ENCODE measurements at places on chromosomes 12 and 14.

GRCh38 chr12:264269-264668 lies 1.6 kb upstream of the SLC6A13 start:
- DNase-seq, result no peak

- DNase-seq, result no peak
These were observed 18.8 kb downstream of the SLC6A12 start for GRCh38 chr12:195156-195555.

DNA sequence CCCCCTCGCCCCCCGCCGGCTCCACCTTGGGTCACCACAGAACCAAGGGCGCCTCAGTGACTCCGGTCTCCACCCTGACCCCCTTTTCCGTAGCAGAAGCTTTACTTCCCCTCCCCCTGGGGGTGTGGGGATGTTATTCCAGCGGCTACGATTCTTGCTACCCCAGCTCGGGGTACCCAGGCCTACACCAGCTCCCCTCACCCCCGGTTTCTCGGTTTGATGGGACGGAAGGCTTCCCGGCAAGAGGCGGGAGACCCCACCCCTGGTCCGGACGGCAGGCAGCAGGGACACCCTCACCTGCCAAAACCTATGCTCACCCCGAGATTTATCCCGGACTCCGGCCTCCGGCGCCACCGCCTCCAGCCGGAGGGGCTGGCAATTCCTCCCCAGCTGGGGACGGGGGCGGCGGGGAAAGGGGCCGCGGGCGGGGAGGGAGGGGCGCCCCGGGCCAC lies 619 bp downstream of the RAB15 start:
- no peak for DNase-seq

DNA sequence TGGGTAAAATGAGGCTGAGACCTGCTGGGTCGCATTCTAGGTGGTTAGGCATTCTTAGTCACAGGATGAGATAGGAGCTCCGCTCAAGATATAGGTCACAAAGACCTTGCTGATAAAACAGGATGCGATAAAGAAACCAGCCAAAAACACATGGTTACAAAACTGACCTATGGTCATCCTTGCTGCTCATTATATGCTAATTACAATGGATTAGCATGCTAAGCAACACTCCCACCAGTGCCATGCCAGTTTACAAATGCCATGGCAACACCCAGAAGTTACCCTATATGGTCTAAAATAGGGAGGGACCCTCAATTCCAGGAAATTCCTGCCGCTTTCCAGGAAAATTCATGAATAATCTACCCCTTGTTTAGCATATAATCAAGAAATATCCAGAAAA lies 132.4 kb downstream of the BRMS1L start:
- no peak for DNase-seq

DNA sequence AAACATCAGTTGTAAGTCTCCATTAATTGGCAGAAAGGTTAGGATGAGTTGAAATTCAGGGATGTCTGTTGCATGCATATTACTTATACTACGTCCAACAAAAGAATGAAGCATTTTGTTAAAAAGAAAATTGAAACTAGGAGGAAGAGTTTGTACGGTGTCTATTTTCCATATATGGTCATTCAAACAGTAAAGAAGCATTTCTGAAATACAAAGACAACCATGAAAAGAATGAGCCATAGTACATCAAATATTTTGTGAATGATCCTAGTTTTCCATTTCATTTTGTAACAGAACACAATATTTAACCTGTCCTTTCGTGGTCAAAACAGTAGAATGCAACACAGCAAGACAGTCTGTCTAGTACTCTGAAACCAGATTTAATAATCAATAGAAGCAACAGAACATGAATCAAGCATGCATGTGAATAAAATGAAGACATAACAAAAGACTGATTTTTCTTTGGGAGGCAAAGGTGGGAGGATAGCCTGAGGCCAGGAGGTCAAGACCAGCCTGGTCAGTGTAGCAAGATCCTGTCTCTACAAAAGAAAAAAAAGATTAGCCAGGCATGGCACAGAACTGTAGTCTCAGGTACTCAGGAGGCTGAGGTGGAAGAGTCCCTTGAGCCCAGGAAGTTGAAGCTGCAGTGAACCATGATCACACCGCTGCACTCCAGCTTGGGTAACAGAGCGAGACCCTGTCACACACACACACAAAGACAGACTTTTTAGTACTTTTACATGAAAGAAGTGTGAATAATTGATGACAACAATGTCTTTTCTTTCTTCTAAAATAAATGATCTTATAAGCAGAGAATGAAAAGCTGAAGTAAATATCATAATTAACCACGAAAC lies 156.0 kb downstream of the LRIG3 start:
- no peak for DNase-seq

Measured in suppressor macrophage treated with lipopolysaccharide for 4 hours (primary cell).